ENCODE measurements at places on chromosomes 6 and 20.

GRCh38 chr6:43170417-43170930, 595 bp upstream of the SRF start:
- DNase-seq: no peak

- no peak for DNase-seq
Measured at GRCh38 chr6:41036601-41037000, 2.4 kb downstream of the UNC5CL start.

DNA sequence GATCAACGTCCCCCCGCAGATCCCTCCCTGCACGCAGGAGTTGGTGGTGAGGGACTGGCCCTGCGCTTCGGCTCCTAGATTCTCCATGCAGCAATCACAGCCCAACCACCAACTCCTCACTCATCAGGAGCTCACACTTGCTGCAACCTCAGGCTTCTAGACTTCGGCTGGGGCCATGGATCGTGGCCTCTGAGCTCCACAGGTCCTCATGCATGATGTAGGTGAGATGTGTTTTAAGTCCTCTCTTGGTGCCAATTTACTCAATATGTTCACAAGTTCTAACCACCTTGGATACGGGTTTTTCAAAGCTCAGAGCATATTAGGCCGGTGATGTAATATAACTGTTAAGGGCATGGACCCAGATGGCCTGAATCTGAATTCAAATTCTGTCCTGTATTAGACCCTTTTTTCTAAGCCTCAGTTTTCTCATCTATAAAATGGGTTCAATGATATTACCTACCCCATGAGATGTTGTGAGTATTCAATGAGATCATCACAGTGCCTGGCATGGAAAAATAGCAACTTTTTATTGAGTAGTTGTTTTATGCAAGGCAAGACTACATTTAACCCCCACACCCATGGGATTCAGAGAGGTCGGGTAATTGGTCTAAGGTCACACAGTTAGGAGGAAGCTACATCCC, 31.0 kb downstream of the SUN5 start:
- DNase-seq: no peak

- DNase-seq: no peak
Measured at GRCh38 chr20:16017656-16018055, 555.6 kb downstream of the KIF16B start.

Measured in NCI-H2081 treated with DMSO at 0.1 percent for 48 hours (cell line).